GM13977 (cell line): ENCODE measurements at places on chromosomes 5 and 9.

DNA sequence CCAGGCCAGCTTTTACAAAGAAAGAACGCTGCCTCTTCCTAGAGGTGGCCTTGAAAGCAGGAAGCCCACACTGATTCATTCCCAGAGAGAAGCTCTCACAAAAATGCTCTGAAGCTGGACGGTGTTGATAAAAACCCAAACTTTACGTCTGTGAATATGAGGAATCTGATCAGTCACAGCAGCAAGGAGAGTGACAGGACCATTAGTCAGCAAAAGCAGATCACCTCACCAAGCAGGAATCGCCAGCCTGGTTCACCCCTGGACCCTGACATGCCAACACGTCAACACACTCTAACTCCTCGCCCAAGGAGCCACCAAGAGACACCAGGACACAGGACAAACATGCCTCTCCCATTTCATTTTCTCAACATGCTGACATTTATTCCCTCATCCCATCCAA, 70.6 kb upstream of the ZNF622 start:
- DNase-seq, result no peak

GRCh38 chr9:105187781-105188180, 56.7 kb upstream of the SLC44A1 start:
- DNase-seq, result no peak

GRCh38 chr9:92983984-92984589, 36.8 kb downstream of the FGD3 start:
- DNase-seq, result no peak

- DNase-seq, result no peak
These were observed 24.0 kb downstream of the ELL2 start for GRCh38 chr5:95937607-95938152.

- no peak for DNase-seq
These were observed 27.1 kb downstream of the ASPN start for GRCh38 chr9:92455217-92455616.

DNA sequence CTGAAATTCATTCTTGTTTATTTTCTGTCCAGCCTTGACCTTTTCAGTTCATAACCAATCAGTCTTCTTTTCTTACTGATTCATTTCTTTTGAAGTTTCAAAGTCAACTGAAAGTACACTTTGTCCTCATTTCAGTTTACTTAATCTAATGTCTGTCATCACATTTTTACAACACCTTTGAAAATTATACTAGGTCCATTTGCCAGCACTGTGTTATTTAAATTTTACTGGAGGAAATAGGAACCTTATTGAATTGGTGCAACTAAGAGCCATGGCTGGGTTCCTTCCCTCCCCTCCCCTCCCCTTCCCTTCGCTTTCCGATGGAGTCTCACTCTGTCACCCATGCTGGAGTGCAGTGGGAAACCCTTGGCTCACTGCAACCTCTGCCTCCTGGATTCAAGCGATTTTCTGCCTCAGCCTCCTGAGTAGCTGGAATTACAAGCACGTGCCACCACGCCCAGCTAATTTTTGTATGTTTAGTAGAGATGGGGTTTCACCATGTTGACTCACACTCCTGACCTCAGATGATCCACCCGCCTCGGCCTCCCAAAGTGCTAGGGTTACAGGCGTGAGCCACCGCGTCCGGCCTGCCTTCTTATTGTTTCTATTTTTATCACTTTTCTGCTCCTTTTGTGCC, 6.3 kb downstream of the RMI1 start:
- no peak for DNase-seq

DNA sequence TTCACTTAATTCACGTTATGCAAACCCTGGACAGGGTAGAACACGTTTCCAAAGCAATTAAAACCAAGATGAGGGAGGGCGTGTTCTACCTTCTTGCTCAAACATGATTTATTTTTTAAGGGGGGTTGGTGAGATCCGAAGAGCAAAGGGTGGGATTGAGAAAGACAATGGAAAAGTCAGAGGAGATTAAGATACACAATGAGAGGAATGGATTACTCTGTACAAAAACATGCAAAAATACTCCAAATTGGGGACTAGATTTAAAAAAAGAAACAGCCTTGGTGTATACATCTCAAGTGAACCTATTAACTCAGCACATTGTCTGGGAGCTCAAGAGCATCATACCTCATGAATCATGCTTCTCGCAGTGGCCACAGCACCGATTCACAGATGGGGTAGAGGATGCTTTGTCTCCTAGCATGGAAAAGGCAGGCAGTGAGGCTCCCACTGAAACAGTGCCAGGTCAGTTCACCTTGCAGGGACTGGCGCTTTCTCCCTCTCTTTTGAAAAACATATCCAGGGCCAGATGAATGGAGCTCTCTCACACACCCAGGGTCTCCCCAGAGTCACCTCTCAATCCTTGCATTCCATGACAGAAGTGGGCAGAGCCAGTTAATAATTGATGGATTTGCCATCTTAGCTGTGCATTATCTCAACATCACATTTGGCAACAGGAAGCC, 459.7 kb downstream of the BNC2 start:
- no peak for DNase-seq

DNA sequence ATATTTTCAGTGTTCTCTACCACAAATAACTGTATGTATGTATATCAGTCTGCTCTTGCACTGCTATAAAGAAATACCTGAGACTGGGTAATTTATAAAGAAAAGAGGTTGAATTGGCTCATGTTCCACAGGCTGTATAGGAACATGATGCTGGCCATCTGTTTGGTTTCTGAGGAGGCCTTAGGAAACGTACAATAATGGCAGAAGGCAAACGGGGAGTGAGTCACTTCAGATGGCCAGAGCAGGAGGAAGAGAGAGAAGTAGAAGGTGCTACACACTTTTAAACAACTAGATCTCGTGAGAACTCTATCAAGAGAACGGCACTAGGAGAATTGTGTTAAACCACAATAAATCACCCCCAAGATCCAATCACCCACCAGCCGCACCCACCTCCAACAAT, 121.7 kb downstream of the ADAMTS6 start:
- DNase-seq, result no peak
